Stimulated activated CD4-positive, alpha-beta T cell treated with anti-CD3 and anti-CD28 coated beads, TNF-alpha, amount 100 ng/mL, for 4 hours (primary cell): ENCODE measurements at places on chromosomes 5 and 9.

DNA sequence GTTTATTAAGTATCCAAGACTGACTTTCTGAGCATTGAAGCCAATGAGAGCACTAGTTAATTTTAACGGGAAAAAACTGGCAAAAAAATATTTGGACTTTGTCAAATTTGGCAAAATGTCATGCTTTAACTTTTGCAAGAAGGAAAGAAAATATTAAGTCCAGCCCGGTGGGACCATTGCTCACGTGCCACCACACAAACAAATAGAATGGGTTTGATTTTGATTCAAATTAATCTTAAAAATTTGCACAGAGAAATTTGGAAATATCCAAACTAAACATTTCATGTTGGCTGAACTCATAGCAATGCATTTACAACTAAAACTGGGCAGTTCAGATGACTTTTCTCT, 302.2 kb downstream of the EBF1 start:
- DNase-seq = no peak

DNA sequence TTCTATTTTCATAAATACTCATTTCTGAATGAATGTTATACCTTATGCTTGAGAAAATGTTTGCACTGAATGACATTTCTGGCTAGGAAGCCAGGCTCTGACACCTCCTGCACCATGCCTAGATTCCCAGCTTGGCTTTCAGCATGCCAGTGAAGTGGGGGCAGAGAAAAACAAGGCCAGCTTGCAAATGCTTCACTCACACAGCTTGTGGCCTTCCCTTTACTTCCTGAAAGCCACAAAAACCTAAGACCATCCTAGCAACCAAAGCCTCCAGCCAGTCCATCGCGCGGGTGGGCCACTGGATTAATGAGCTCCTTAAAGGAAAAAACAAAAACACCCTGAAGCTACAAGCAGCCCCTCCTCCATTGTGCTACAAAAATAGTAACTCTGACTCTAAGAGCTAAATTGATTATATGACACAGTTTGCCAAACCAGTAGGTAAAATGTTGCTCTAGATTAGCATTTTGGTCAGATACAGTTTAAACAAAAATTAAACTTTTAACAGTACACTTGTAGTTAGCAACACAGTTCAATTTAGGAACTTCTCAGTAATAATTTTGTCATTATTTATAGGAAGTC, 159.9 kb downstream of the TSSK1B start:
- no peak for DNase-seq

- no peak for DNase-seq
These were observed 20.7 kb upstream of the MGAT1 start for GRCh38 chr5:180823346-180823745.

- DNase-seq = no peak
These were observed 9.8 kb upstream of the OLFM1 start for GRCh38 chr9:135077497-135078200.
